NCI-H1694 (cell line): ENCODE measurements at places on chromosomes 16 and 17.

DNA sequence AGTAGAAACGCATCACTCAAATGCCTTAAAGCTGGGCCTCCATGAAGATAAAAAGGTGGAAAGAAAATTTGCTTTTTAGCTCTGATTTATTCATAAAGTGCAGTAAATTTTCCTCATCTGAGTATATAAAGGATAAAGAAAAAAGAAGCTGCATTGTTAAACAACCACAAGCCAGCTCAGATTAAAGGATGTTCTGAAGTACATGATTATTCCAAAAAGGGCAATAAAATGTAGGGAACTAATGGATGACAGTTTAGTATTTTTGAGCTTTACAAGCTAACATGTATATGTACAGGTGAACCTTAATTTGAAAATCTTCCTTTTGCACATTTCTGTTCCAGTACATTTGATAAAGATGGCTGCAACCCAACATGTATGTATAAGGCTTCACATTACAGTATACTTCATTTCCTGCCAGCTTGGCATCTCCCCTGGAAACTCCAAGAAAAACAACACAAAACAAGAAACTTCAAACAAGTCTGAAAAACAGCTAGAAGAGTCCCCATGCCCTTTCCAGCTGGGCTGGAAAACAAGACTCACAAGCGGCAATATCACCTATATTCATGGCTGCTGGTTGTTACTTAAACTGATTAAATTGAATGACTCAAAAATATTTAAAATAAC is 225.7 kb downstream of the CEP112 start:
- DNase-seq, result no peak

- DNase-seq, result no peak
Measured at GRCh38 chr16:9965079-9965478, 217.1 kb downstream of the GRIN2A start.

- DNase-seq, result no peak
Measured at GRCh38 chr16:72721981-72722380, 325.9 kb downstream of the ZFHX3 start.

- DNase-seq, result no peak
Measured at GRCh38 chr16:73846356-73846755, 450.3 kb upstream of the PSMD7 start.

DNA sequence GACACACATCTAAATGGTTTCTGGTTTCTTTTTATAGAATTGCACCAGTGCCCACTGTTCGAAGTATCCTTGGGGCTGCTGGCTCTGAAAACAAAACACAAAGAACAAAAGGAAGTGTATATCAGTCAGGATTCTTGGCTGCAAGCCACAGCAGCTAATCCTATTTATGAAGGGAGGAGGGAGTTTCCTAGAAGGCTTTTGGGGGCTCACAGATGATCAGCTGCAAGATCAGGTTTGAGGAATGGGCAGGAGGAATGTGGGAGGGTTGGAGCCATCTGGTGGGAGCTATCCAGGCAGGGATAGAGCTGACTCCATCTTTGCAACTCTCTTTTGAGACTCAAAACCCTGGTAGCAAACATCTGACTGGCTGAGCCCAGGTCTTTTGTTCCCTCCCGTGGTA is 118.3 kb upstream of the EEF2KMT start:
- DNase-seq, result no peak

GRCh38 chr17:28334666-28335200 is 539 bp downstream of the IFT20 start:
- no peak for DNase-seq
